G401 (cell line): ENCODE measurements at places on chromosomes 3 and 15.

GRCh38 chr15:31212326-31213080 is 111.0 kb upstream of the TRPM1 start:
- DNase-seq: no peak

GRCh38 chr3:136074546-136075170 is 109.1 kb downstream of the PPP2R3A start:
- DNase-seq: no peak

DNA sequence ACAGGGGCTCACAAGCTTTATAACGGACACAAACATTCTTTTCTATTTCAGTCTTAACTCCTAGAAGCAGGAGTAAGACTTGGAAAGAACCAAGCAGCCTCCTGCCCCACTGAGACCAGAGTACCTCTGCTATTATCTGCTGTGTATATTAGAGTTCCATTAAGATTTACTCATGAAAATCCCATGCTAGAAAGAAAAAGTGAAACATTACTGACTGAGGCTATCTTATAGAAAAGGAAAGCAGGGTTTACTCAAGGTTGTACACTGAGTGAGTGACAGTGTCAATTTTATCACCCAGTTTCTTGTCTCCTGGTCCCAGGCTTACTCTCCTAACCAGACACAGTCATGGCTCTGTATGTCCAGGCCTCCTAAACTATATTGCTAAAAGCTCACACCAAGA is 97.9 kb upstream of the SOX2 start:
- DNase-seq: no peak

- DNase-seq: no peak
These were observed 49.7 kb downstream of the XYLB start for GRCh38 chr3:38396239-38396638.

DNA sequence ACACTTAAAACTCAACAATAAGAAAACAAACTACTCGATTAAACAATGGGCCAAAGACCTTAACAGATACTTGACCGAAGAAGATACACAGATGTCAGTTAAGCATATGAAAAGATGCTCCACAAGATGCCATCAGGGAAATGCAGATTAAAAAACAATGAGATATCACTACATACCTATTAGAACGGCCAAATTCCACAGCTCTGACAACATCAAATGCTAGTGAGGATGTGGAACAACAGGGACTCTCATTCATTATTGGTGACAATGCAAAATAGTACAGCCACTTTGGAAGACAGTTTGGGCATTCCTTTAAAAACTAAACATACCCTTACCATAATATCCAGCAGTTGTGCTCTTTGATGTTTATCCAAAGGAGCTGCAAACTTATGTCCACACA is 59.1 kb upstream of the UBE3A start:
- DNase-seq: no peak

DNA sequence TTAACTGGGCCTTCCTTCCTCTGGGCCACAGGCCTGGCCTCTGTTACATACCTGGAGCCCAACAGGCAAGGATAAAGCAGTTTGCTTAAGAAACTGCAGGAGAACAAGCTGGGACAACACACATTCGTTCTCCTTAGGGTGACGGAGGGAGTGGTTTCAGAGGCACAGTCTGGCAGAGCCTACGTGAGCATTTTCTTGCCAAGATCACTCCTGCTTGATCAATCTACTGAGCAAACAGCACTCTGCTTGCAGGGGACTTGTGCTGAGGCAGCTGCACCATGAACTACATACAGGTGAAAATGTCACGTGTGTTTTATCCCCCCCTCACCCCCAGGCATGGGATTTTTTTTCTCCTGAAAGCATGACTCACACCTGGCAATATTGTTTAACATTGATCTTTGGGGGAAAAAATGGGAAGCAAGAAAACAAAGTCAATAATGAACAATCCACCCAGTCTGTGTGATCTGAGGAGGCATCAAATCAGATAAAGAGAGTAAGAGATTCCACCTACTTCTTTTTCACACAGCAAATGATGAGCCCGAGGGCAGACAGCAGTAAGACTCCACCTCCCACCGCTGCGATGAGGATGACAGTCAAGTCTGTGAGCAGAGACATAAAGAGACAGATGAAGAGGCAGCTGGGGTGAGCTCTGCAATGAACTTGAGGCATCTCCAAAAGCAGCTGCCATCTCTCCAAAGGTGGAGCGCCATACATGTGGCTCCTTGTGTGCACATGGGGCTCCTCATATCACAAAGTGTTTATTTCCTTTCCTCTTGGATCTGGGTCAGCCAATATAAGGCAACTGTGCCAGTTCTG is 57.4 kb downstream of the CDCP1 start:
- DNase-seq: no peak

- no peak for DNase-seq
These were observed 19.9 kb downstream of the NDUFB5 start for GRCh38 chr3:179624451-179624850.

DNA sequence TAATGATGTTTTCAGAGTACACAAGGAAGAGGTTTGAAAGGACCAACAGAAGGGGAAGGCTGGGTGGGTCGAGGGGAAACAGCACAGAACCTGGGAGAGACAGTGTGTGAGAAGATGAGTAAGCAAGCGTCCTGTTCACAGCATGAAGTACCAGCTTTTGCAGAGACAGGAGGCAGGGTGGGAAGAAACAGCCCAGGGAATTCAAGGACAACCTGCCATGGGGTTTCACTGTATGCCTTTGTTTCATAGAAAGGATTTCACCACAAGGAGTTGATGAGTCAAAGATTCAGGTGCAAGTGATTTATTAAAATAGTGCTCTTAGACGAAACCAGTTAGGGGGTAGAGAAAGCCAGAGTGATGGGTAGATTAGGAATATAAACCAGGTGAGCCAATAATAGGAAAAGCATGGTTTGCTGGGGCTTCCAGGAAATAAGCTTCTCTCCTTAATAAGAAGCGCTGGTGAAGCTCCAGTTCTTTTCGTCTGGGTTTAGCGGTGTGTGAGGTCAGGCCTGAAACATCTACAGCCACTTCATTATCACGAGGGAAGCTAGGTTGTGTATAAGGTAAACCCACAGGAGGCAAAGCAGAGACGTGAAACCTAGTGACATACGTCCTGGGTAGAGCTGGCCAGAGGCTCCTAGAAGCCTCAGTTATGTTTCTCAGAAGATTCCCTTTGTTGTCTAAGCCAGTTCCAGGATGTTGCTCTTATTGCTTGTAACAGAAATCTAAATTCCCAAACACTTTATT is 3.9 kb downstream of the HHLA2 start:
- no peak for DNase-seq

GRCh38 chr15:74525309-74525708 is 15.7 kb upstream of the ARID3B start:
- DNase-seq: no peak

DNA sequence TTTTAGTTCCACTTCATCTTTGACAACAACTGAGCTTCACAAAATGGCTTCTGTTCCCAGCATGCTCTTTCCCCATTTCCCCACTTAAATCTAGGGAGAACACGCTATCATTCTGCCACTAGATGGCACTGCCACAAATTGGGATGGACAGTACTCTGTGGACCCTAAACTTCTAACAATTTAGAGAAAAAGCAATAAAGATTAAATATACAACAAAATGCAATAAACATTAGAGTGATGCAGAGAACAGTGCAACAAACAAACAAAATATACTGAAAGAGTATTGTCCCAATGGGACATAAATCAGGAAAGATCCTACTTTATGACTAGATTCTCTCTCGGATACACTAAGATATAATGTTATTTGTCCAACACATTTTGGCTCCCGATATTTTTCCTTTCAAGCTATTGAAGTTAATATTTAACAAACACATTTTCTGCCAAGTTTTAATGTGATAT is 169.7 kb upstream of the TMCO5A start:
- peak; percentile 16 for DNase-seq

GRCh38 chr15:23038726-23039142 is 635 bp downstream of the TUBGCP5 start:
- DNase-seq: peak; percentile 47

GRCh38 chr15:37824717-37825382 is 109.6 kb upstream of the TMCO5A start:
- DNase-seq: no peak

DNA sequence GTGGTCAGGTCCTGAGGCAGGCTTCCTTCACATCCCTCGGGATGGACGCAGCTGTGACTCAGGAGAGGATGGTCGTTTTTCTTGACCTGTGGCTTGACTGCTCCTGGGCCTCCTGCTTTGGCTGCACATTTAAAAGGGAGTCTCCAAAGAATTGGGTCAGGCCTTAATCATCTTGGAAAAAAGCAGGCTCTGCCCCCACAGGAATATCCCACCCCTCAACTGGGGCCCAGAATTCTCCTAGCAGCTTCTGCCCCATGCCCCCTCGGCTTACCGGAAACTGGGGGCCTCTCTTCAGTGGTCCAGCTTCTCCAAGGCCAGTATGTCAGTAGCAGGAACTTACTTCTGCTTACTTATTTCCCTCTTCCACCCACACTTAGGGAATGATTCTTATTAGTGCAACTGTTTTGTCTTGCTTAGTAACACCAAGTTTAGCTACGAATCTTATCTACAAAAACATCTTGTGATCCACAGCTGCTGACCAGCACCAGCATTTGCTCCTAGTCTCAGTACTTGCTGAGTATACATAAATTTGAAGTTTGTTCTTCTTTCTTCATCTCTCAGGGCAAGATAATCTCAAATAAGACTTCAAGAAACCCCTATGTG is 35.7 kb downstream of the ATG7 start:
- no peak for DNase-seq
